D341Med (cell line): ENCODE measurements at places on chromosomes 6 and 20.
A peak's percentile ranks its signal among the peaks of the same experiment; 100 is the strongest.

DNA sequence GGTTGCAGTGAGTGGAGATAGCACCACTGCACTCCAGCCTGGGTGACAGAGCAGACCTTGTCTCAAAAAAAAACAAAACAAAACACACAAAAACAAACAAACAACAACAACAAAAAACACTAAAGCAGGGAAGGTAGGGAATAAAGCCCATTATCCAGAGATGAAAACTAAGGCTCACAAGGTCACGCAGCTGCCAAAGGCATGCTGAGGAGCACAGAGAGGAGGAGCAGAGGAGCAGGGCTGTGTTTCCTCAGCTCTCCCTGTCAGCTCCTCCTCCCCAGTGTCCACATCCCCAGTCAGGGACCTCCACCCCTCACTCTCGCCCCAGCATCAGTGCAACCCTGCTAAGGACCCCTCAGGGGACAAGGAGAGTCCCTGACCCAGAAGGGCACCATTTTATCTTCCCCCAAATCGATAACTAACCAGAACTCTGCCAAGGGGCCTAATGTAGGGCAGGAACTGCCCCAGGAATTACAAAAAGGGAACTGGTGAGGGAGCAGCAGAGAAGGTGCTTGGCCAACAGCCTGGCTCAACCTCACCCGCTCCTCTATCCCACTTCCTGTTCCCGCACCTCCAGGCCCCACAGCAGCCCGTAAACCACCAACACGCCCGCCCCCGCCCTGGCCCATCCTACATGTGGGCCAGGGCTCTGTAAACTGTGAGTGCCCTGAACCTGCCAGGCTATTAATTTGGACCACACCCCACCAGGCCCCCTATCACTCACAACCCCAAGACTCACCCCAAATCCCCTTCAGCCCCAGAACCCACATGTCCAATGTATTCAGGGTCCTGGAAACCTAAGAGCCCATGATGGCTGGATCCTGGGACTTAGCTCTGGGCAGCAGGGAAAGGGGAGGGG, 9.0 kb downstream of the TEAD3 start:
- no peak for DNase-seq

DNA sequence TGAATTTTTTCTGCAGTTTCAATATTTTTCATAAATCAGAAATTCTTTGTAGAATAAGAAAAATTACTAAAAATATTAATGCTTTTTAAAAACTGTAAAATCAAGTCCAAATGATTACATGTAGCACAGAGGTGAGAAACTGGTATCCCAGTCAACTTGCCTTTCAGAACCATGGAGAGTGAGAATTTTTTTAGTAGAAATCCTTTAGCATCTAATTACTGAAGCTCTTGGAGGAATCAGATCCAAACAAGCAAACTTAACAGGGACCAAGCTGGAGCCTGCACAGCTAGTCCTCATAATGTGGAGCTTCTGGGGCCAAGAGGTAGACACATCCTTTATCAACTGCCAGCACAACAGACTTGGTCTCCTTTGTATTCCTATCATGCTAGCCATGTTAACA, 724.5 kb downstream of the TFAP2A start:
- DNase-seq = no peak

DNA sequence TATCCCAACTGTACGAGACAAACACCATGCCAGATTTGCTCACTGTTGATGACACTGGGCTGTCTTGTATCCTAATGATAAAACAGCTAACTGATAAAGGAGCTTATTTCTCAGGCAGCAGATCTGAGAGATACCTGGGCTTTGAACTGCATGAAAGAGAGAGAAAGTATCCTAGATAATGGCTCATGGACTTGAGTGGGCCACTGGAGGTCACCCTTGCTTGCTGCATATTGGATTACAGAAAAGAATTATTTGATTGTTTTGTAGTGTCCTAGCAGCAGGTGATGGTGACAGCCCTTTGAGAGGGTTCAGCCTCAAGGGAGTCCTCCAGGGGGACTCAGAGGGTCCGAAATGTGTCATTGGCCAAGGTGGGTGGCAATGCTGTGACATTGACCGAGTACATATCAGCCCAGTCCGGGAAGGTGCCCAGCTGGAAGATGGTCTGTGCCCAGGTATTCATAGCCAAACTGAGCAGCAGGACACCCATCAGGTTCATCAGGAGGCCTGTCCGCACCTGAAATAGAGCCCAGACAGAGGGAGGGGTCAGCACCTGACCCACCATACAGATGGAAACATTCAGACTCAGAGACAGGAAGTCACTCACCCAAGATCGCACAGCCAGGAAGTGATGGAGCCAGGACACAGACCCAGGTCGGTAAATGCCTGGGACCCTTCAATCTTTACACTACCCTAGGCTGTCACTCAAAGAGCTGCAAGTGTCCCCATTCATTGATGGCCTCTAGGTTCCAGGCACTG, 9.4 kb upstream of the OCSTAMP start:
- DNase-seq = no peak

DNA sequence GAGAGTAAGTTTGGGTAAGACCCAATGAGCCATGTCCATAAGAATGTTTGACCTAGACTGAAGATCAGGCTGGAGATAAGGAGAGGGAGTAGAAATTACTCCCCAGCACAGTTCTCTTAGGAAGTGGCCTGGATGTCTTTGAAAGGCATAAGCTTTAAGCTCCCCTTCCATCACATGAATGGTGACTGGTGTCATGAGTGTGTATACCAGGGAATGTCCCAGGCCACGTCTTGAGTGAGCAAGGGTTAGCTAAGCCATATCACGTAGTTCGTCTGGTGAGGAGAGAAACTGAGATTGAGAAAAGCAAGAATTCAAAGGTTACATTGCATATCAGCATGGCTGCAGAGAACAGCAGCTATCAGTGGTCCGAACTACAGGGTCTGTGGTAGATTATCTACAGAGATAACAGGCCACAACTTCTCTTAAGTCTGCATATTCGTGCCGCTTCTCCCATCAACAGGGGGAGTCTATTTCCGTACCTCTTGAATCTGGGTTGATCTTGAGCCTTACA, 60.1 kb upstream of the BMP2 start:
- DNase-seq = no peak

DNA sequence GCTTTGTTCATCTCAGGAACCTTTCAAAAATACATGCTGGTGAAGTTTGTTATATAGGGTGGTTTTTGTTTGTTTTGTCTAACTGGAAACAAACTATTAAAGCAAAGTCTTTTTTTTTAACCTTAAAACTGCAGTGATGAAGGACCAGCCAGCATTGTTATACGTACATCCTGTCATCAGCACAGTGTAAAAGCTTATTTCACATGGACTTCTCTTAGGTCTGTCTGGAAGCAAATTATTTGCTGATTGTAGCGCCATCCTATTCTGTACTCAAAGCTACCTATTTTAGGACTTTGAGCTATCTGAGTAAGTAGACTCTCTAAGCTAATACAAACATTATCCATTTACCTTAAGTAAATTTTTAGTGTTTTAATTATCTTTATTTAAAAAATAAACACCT, 61.7 kb downstream of the SNX9 start:
- no peak for DNase-seq

GRCh38 chr6:148525453-148525852, 182.8 kb downstream of the SASH1 start:
- no peak for DNase-seq

DNA sequence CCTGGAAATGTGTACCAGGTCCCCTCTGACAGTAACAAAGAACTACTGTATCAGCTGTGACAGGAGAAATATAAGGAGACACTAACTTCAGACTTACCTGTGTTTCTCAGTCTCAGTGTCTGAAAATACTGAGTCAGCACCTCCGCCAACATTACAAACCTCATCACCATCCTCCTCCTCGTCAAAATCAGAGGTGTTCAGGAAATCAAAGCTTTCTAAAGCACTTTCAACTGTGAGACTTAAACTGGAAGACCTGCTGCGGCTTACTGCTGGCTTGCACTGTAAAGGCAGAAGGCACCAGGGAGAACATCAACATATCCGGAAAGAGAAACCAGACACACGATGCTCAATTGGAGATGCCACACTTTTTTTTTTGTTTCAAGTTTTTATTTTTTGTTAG, 40.3 kb upstream of the ARMH2 start:
- DNase-seq = no peak

DNA sequence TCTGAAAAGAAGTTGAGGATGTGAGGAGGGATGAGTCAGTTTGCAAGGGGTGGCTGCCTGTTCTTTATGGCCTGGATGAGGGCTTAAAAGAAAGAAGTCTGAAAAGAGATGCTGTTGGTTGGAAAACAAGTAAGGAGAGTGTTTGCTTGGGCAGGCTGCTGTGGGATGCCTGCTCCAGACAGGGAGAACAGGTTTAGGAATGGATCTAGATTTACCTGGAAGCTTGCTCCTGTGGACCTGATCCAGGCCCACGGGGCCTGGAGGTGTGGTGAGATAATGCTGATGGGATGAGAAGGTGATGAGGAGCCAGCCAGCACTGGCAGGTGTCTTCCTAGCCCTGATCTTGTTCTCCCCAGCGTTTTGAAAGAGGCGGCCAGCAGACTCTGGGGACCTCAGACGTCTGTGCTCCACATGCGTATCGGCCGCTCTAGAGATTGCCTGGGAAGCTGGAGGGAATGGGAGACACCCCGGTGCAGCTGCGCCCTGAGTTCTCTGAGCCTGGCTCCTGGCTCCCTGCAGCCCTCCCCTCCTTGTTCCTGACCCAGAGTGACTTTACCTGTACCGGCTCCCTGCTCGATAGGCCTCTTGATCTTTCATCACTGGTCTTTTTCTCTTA, 331.3 kb downstream of the ZFAND3 start:
- no peak for DNase-seq

- no peak for DNase-seq
Measured at GRCh38 chr20:38210741-38211140, 45.7 kb upstream of the TGM2 start.

GRCh38 chr20:48619126-48620101, 208.4 kb downstream of the PREX1 start:
- DNase-seq = no peak

DNA sequence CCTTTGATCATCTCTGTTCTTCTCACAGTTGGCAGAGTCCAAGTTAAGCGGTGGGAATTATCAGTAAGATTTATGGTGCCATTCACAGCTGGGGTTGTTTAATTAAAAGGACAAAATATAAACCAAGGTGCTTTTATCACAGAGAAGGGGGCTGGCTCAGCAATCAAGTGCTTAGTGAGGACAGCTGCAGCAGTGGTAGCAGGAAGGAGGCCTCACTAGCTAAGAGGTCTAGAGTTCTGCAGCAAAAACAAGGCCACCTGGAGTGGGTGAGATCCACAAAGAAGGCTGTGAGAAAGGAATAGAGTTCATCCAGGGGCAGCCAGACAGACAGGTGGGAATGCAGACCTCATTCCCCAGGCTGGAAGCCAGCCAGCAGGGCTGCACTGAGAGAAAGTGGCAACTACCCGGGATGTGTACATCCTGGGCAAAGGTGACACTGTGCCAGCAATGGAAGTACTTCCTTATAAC, 37.1 kb downstream of the PIGU start:
- peak; percentile 77 for DNase-seq

GRCh38 chr6:31797588-31797987, 2.0 kb upstream of the VARS1 start:
- DNase-seq = no peak

GRCh38 chr6:161163466-161164181, 110.2 kb downstream of the AGPAT4 start:
- DNase-seq = no peak

DNA sequence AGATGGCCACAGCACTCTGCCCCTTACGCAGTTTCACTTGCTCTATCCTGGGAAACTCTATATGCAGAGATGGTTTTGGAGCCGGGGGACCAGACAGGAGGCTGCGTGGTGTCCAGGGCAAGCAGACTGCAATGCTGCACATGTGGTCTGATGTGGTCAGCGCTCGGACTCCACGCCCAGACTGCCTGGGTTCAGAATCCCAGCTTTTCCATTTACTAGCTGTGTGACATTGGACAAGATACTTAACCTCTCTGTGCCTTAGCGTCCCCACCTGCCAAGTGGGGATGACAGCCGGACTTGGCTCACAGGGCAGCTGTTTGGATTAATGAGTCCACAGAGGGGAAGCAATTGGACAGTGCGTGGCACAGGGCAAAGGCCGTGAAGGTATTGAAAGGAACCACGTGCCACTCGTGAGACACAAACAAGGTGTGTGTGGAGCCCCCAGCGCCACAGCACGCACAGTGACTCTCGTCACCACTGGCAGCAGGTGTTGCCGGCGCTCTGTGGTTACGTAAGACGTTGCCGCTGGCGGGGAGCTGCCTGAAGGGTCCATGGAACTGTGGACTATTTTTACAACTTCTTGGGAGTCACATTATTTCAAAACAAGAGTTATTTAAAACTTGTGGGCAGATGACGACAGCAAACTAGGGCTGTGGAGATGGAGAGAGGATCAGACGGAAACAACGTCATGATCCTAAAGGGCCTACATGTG, 201.4 kb downstream of the PREX1 start:
- DNase-seq = no peak

- DNase-seq = peak; percentile 69
Measured at GRCh38 chr20:64091770-64092169, 7.6 kb upstream of the LKAAEAR1 start.

GRCh38 chr20:32355417-32355841, 2.7 kb upstream of the ASXL1 start:
- DNase-seq = no peak

- DNase-seq = no peak
Measured at GRCh38 chr20:46630306-46630705, 21.0 kb downstream of the SLC13A3 start.

DNA sequence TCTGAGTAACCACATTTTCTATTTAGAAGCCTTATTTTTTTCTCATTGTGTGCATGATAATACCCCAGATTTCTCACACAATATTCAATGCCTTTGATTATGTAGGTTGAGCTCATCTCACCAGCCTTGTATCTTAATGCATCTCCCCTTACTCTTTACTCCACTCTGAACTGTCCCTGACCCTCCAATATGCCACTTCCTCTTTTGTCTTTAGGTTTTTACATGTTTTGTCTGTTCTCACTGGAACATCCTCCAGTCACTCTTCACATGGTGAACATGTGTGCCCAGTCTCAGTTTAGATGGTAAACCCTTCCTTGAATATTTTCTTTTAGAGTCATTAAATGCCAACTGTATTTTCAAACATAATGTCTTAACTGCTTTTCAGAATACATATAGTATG, 392.9 kb upstream of the IMPG1 start:
- DNase-seq = no peak

- no peak for DNase-seq
Measured at GRCh38 chr6:170292111-170292406, 1.2 kb upstream of the DLL1 start.

DNA sequence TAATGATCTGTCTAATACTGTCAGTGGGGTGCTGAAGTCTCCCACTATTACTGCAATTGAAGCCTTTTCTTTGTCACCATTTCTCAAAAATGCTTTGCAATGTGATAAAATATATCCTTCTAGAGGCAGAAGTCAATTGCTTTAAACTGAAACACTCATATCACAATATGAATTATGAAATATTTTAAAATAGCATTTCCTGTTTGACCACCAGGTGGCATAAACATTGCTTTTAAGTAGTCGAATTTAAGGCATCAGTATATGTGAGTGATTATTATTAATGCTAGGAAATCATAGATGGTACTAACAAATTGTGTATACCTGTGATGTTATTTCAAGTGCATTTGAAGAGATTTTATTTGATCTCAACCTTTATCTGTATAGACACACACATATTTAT, 87.5 kb downstream of the MEI4 start:
- peak; percentile 15 for DNase-seq
